ENCODE measurements at places on chromosomes 2 and 18.

DNA sequence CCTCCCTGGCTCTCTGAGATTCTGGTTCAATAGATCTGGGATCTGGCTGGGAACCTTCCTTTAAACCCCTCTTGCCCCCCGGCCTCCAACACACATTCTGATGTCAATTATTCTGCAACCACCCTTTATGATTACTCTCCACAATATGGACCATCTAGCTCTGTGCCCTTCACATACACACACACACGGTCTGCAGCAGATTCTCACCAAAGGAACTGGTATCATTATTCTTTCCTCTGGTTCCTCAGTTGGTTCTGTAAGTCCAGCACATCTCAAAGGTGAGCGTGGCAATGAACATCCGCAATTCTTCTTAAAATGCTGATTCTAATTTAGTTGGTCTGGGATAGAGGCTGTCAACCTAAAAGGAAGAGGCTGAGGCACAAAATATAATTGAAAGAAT, 2.8 kb upstream of the TMEM163 start:
- no peak for DNase-seq

DNA sequence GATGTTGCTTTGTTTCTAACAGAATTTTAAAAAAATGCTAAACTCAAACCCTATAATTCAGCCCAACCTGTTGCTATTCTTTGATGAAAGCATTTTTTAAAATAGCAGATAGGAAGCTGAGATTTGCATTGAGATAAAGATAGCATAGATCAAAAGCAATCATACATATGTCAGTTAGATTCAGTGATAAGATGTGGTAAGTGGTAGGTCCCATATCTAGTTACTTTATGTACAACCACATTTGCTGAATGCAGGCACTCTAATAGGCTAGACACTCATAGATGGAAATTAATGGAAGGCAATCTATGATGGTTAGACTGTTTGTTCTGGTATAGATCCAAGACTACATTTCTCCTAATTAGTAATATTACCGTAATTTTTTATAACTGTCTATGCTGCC, 27.2 kb upstream of the C1D start:
- DNase-seq: no peak

- no peak for DNase-seq
These were observed 67.5 kb downstream of the DCDC2C start for GRCh38 chr2:3770724-3771415.

- DNase-seq: no peak
These were observed 39.7 kb upstream of the RAPH1 start for GRCh38 chr2:203574824-203575223.

DNA sequence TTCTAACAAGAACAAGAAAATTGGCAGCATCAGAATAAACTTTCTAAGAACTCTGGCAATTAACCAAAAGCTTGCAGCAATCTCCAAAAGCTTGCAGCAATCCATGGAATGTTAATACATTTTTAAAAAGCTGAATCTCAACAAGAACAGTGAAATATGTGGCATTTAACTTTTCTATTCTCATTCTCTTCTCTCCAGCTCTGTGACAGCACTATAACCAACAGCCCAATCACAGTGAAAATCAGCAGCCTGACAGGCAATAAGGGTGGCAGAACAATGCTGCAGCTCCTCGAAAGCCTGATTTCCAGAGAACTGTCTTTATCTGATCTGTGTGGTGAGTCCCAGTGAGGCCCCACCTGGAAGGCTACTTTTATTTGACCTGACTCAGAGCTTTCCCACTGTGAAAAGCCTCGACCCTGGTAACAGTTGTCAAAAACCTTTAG, 60.0 kb downstream of the TMEM131 start:
- no peak for DNase-seq

GRCh38 chr18:31244771-31245394, 73.1 kb upstream of the DSG1 start:
- DNase-seq: no peak

GRCh38 chr2:19360266-19360965, 2.0 kb upstream of the OSR1 start:
- no peak for DNase-seq

DNA sequence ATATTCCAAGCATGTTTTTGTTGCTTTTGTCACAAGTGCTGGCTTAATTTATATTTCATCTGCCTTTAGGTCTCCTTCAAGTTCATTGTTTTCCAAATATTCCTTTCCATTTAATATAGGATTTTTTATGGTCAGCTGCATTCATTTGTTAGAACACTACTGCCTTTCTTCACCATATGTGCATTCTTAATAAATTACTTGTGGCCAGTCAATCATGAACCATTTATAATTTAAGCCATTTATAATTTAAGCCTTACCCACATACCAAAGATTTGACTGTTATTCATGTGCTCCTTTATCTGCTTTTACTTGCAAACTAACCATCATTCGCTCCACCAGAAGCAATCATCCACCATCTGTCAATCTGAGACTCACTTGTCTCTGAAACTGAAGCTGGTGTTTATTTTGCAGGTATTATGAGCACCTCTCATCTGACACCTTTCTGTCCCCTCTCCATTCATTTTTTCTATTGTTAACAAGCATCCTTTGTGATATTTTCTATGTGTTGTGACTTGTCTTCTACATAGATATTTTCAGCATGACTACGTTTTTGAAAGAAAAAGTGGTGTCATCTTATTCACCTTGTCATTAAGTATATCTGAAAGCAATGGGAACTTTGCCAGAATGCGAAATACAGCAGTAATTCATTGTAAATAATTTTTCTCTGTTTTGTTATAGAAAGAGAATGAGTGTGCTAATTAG, 786.8 kb downstream of the KCNJ3 start:
- no peak for DNase-seq

- no peak for DNase-seq
These were observed 57.9 kb downstream of the NCK2 start for GRCh38 chr2:105802587-105802986.

- DNase-seq: no peak
These were observed 15.4 kb downstream of the TMEM163 start for GRCh38 chr2:134703426-134703825.

- DNase-seq: no peak
These were observed 68.1 kb downstream of the STPG4 start for GRCh38 chr2:47087051-47087450.

- no peak for DNase-seq
These were observed 273.0 kb downstream of the RNF152 start for GRCh38 chr18:61619783-61620182.

DNA sequence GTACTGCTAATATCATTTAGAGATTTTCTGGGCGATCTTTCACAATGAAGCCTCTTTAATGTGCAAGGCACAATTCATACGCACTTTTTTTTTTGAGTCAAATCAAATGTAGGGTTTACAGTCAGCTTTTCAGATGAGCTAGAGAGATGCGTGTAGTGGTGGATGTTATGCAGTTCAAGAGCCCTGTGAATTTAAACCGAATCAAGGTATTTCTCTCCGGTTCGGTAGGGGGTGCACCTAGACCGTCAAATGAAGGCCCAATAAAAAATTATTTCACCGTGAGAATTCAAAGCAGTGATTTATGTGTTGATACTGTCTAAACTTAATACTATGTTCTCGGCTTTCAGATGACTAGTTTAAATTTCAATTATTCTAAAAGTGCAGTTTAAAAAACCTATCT, 1.1 kb downstream of the PTH2R start:
- no peak for DNase-seq

- no peak for DNase-seq
These were observed 1.2 kb downstream of the TFPI start for GRCh38 chr2:187552828-187553681.

- no peak for DNase-seq
These were observed 871.0 kb downstream of the EPHA4 start for GRCh38 chr2:220701115-220701514.

GRCh38 chr18:54235871-54236270, 11.4 kb upstream of the MBD2 start:
- no peak for DNase-seq

- DNase-seq: no peak
These were observed 16.3 kb downstream of the THOC1 start for GRCh38 chr18:251572-251971.

- DNase-seq: no peak
These were observed 35.0 kb downstream of the RTN4 start for GRCh38 chr2:55014962-55015939.

- DNase-seq: no peak
These were observed 50.1 kb downstream of the CIB4 start for GRCh38 chr2:26590980-26591618.

DNA sequence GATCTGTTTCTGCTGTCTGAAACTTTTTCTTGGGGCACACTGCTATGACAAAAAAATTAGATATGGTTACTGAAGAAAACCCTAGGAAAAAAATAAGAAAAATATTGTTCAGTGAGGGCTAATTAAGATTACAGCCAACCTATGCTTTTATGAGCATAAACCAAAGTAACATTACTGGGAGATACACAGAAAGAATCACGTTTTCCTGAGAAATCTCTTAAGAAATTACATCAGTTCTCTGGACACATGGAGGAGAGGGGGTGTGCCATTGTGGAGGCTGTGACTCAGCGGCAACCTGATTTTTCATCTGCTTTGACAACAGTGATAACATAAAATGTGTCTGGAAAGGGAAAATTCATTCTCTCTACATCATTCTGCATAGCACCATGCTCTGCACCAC, 13.4 kb upstream of the NMI start:
- DNase-seq: no peak

GRCh38 chr2:48508461-48509124, 21.4 kb upstream of the STON1 start:
- no peak for DNase-seq

GRCh38 chr18:3383381-3383915, 66.5 kb upstream of the TGIF1 start:
- DNase-seq: no peak

DNA sequence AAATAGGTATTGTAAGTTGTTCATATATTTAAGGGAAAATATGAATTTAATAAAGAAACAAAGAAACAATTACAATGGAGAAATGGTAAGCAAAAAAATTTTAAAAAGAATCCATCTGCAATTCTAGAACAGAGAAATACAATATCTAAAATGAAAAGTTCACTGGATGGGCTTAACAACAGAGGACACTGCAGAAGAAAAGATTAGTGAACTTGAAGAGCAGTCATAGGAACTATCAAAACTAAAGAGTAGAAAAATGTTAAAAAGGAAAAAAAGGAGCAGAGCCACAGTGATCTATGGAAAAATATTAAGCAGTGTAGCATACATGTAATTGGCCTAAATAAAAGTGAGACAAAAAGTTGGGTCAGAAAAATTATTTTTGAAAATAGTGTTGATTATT, 83.5 kb downstream of the ALK start:
- DNase-seq: no peak

DNA sequence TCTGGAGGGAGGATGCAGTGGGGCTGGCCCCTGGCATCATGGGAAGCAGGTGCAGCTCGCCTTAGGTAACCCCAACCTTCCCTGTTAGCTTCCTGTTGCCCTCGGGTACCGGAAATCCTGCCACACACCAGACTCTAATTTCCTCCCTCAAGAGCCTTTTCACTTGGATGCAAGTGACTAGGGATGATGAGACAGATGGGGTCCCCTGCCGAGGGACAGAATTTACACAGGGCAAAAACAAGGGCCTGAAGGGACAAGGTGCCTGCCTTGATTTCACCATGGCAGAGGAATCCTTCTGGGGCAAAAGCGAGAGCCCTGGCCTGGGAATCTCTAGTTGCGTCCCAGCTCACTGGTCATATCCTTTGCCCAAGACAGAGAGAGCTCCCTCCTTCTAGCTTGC, 263.1 kb downstream of the LOXHD1 start:
- DNase-seq: no peak

DNA sequence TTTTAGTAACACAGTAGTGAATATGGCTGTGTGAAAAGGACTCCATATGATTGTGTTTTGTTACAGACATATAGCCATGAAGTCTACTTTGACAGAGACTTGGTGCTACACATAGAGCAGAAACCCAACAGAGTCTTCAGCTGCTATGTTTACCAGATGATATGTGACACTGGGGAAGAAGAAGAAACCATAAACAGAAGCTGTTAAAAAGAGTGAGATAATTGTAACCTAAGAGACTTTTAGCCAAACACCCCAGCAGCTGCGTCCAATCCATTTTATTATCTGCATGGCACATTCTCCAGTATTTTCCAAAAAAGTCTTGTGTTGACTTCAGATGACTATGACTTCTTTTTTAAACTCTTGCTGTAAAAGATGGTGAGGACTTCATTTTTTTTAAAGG, 41.4 kb upstream of the CYBRD1 start:
- DNase-seq: no peak

DNA sequence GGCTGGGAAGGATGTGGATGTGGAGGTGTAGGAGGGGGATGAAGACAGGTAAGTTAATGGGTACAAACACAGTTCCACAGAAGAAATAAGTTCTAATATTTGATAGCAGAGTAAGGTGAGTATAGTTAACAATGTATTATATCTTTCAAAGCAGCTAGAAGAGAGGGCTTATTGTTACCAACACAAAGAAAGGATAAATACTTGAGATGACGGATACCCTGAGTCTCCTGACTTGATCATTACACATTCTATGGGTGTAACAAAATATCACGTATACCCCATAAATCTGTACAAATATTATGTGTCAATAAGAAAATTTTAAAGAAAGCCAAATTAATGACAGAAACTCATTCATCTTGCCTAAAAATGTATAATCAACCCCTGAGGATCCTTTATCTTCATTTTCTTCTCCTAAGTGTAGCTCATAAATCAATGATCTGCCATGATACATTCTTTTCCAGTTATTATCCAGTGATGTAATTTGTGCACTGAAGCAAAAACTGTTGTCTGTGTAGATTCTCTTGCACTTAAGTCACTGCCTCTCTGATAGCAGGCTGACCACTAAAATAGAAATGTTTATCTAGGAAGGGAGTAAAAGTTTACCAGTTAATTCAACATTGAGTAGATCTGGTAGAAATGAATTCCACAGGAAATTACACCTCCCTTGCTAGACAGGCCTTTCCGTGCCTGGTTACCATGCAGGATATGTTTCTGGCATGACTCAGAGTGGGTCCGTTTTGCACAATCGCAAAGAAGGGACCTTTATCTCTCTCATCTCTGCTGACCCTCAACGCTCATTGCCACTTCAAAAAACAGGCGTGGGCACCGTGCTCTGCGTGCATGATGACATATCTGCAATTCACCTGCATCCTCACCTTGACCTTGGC, 249.7 kb upstream of the NCKAP5 start:
- no peak for DNase-seq

DNA sequence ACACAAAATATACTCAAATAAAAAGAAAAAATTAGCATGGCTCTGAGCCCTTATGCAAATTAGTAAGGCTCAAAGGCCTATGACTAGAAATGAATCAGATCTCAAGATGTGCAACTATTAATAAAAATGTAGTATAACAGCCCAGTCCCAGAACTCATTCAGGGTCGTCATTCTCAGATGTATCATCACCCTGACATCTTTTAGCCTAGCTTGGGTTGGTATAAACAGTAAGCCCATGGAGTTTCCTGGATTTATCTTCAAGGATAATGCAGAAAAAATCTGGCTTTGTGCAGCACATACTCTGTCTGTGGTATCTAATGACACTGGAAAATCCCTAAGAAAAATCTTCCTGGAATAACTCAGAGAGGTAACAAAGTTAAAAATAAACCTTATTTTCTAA, 239.3 kb downstream of the ZNF385B start:
- DNase-seq: no peak

- DNase-seq: no peak
These were observed 568 bp downstream of the RAB31 start for GRCh38 chr18:9708434-9709303.

Measured in D721Med (cell line).